ENCODE measurements at places on chromosomes 12 and 14. TPM values are rescaled to one million over a fixed set of nuclear protein-coding genes. Genes with fewer than 3 reads are reported as not detected.
A peak's percentile ranks its signal among the peaks of the same experiment; 100 is the strongest.

DNA sequence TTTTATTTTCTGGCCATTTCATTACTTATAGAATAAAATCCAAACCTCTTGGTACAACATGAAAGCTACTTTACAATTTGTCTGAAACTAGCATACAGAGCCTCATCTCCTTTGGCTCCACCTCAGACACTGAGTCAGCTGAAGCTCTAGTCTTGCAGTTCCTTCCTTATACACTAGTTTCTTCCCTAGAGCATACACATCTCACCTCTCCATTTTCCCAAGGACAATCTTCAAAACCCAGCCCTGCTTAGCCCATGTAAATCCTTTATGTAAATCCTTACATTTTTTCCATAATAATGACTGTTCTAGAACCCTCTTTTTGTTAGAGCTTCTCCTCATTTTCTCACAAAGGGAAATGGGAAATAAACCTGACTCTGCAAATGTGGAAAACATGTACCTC is 463.4 kb downstream of the SLC16A7 start:
- no peak for DNase-seq

- DNase-seq = no peak
These were observed 249.7 kb upstream of the FBXO33 start for GRCh38 chr14:39681782-39682399.

Gene ACOT6
- total RNA-seq = not detected

GRCh38 chr12:75814851-75815754 is 216.5 kb downstream of the PHLDA1 start:
- peak; percentile 95 for DNase-seq

Gene KLRC3
- total RNA-seq = not detected

GRCh38 chr14:22333422-22334274 is 255.4 kb downstream of the DAD1 start:
- DNase-seq = peak; percentile 52

Gene GNB3
- total RNA-seq = 9.4 TPM

DNA sequence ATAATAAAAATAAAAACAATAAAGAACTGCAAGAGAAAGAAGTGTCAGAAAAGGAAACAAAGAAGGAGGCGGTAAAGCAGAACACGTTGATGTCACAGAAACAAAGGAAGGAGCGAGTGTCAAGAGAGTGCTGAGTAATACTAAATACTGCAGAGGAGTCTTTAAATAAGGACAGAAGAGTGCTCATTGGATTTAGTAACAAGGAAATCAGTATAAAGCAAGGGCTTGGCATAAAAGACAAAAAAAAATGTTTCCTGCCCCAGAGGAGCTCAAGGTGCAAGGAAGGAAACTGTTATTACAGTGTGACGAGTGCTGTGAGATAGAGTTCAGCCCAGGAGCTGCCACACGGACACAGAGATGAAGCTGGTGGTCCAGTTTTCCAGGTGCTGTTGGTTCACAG is 8.4 kb upstream of the TUBA1A start:
- no peak for DNase-seq

Gene TAS2R13
- 0.97 TPM for total RNA-seq

DNA sequence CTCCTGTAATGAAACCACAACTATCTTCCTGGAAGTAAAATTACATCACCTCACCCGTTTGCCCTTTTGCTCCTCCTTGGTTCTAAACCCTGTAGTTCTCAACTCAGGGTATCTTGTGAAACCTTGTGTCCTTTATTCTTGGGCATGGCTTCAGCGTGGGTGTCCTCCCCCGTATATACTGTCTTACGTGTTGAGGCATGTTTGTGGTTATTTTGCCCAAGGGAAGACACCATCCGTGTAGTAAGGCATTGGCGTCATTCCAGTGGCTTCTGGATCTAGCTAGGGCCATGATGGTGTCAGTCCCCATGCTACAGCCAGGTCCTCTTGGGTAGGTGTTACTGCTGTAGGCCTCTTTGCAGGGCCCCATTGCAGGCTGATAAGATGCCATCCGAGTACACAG is 115.4 kb downstream of the ZFP36L1 start:
- DNase-seq = no peak

DNA sequence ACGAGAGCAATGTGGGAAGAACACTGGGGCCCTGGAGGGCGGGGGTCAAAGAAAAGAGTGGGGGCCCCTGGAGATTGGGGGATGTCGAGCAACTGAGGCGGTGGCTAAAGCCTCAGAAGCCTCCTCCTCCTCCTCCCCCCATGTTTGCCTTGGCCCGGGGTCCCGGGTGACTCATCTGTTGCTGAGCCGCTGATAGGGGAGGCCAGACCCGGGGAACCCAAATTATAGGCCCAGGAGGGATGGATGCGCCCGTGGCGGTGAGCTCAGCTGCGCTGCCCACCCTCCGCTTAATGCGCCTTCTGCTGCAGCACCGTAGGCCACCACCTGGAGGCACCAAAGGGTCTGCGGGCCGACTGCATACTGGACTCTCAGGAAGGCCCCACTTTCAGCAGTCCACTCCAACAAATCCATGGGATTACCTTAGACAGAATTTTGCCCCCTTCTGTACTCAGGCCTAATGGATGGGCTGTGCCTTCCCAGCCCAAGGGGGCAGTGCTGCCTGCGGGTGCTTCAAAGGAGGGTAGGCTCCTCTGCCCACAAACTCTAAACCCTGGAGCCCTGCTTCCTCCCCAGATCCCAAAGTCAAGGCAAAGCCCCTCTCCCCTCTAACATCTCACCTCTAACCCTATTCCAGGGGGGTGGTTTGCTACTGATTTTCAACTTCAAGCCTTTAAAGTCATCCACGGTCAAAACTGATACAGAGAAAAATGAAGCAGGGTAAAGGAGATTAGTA is 2.6 kb upstream of the WNT10B start:
- DNase-seq = peak; percentile 53

Gene SALL2
- 4.6 TPM for total RNA-seq

- DNase-seq = no peak
These were observed 96.2 kb upstream of the CPM start for GRCh38 chr12:69028941-69029729.

GRCh38 chr14:74938531-74939495 is 15.8 kb upstream of the RPS6KL1 start:
- no peak for DNase-seq

Gene LRRC43
- total RNA-seq = 5.4 TPM

- no peak for DNase-seq
These were observed 6.2 kb upstream of the DYRK4 start for GRCh38 chr12:4555804-4556203.

Gene CKAP4
- 249 TPM for total RNA-seq

GRCh38 chr14:55814064-55814463 is 234.1 kb downstream of the KTN1 start:
- peak; percentile 26 for DNase-seq

Gene RNASE1
- total RNA-seq = 182 TPM

DNA sequence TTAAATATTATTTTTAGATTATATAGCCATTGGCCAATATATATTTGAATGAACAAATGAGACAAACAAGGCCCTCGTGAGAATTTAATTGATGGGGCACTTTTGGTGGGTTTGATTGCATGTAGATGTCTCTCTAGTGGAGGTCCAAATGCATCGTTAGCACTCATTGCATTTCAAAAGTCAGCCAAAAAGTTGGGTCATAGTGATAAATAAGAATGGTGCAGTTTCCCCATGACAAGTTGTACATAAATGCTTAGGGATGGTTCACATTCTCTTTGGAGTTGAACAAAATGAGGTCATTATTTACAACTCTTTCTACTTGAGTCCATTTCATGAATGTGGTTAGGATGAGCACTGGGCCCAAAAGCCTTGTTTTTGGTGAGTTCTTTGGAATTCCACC is 1.0 kb downstream of the BEST3 start:
- DNase-seq = no peak

- no peak for DNase-seq
These were observed 124.9 kb downstream of the BCAT1 start for GRCh38 chr12:24823808-24824515.

DNA sequence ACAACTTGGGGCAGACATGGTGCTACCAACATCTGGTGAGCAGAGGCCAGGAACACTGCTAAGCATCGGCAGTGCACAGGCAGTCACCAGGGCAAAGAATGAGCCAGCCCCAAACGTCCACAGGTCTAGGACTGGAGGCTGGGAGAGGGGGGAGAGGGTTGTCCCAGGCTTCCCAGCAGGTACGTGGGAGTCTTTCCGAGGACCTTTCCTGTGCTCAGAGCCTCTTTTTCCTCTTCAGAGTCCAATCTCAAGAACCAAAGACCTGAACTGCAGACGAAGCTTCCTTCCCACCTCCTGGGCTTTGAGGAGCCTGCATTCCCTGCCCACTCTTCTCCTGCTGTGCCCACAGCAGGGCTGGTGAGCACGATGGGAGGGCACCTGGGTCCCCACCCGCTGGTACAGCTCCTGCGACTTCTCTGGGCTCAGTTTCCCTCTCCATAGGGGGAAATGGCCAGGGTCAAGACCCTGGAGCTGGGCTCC is 48.7 kb downstream of the DLK1 start:
- DNase-seq = no peak

DNA sequence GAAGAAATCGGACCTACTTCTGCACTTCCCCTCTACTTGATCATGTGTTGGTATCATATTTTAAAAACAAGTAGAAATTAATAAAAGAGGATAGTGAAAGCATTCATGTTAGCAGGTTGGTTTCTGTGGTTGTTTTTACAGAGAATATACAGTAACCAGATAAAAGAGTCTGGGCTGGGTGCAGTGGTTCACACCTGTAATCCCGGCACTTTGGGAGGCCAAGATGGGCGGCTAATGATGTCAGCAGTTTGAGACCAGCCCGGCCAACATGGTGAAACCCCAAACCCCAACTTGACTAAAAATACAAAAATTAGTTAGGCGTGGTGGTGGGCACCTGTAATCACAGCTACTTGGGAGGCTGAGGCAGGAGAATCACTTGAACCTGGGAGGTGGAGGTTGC is 55.9 kb downstream of the LRP6 start:
- DNase-seq = no peak
